ENCODE measurements at places on chromosomes 11 and 22. TPM values are rescaled to one million over a fixed set of nuclear protein-coding genes. Genes with fewer than 3 reads are reported as not detected.

Gene SAA2
- not detected for total RNA-seq

Gene CASP4
- total RNA-seq: 277 TPM

Gene PIWIL4
- 0.65 TPM for total RNA-seq

Gene EML3
- total RNA-seq: 35.7 TPM

Gene OR51E1
- not detected for total RNA-seq

Gene SCN4B
- under 0.01 TPM for total RNA-seq

Gene PANX2
- total RNA-seq: 1.6 TPM

Gene OR52H1
- total RNA-seq: 0.65 TPM

Gene ADAMTS15
- total RNA-seq: 2.3 TPM

Gene CRYBB1
- not detected for total RNA-seq

Gene MIAT
- total RNA-seq: 0.33 TPM
